ENCODE measurements at places on chromosomes 6 and 20. TPM values are rescaled to one million over a fixed set of nuclear protein-coding genes. Genes with fewer than 3 reads are reported as not detected.

DNA sequence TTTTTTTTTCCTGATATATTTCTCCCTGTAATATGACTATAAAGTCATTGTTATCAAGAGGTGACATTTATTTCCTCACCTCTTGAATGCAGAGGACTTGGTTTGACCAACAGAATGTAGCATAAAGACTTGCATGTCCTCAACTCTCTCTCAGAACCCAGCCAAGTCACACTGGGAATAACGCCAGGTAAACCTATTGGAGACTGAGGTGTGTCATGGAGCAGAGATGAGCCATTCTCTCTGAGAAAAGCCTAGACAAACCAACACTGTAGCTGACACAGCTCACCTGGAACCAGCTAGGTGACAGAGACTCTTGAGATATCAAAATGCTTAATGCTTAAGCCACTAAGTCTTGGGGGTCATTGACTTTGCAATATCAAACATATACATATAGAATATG lies 533.6 kb downstream of the HAO1 start:
- DNase-seq = no peak
- H3K36me3 ChIP-seq = no peaks in the 10 kb centered on the region
- H3K27me3 ChIP-seq = no peaks in the 10 kb centered on the region
- no peak overlapping the region for H3K4me3 ChIP-seq

DNA sequence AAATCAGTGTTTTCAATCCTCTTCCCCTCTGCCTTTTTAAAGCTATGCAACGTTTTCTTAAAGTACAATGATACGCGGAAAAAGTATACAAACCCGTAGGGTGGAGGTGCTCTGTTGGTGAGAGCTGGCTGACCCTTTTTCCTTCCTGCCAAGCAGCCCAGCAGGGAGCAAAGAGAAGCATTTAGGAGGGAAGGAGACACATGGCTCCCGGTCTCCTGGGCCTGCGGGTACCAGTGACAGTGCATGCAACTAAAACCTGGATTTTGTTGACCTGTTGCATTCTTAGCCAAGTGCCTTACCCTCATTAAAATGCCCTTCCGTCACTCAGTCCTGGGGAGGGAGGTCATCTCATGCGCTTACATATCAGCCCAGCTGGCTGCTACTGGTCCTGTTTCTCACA lies 87.2 kb downstream of the SLX4IP start:
- H3K36me3 ChIP-seq = no peaks in the 10 kb centered on the region
- no peaks in the 10 kb centered on the region for H3K27me3 ChIP-seq

DNA sequence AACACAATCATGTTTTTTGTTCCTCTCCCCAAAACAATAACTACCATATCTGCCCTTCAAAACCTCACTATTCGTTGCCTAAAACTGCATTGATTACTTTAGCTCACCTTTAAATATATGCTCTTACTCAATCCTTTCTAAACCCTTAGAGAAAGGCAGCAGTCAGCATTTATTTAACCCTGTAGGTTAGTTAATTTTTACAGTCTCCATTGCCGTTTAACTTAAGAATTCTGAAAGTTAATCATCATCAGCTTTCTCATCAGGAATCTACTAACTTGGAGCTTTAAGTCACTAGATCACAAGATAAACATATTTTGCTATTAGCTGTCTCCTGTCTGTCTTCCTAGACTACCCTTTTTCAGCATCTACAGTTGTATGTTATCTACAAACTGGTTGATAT lies 991.9 kb downstream of the EPHA7 start:
- no peaks in the 10 kb centered on the region for H3K36me3 ChIP-seq
- H3K27ac ChIP-seq = no peak overlapping the region
- H3K4me1 ChIP-seq = no peaks in the 10 kb centered on the region
- no peak overlapping the region for H3K4me3 ChIP-seq
- DNase-seq = no peak

DNA sequence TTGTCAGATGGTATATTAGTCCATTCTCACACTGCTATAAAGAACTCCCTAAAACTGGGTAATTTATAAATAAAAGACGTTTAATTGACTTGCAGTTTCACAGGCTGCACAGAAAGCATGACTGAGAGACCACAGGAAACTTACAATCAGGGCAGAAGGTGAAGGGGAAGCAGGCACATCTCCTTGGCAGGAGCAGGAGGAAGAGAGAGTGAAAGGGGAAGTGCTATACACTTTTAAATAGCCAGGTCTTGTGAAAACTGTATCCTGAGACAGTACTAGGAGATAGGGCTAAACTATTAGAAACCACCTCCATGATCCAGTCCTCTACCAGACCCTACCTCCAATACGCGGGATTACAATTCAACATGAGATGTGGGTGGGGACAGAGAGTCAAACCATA lies 193.9 kb upstream of the KCNG1 start:
- no peaks in the 10 kb centered on the region for H3K36me3 ChIP-seq
- peaks cover 7% of the 10 kb centered on the region for H3K4me1 ChIP-seq
- no peak for DNase-seq
- no peak overlapping the region for H3K4me3 ChIP-seq
- peaks cover 34% of the 10 kb centered on the region for H3K27me3 ChIP-seq

Gene STMND1
- total RNA-seq = not detected

Gene ME1
- 13.7 TPM for total RNA-seq

Gene SIGLEC1
- 41.3 TPM for total RNA-seq

Gene LY6G6F
- total RNA-seq = 4.9 TPM

Gene GSTA3
- not detected for total RNA-seq
